ENCODE measurements at places on chromosomes 6 and 20. TPM values are rescaled to one million over a fixed set of nuclear protein-coding genes. Genes with fewer than 3 reads are reported as not detected.

MED23 gene
- 39.3 TPM for total RNA-seq

DNA sequence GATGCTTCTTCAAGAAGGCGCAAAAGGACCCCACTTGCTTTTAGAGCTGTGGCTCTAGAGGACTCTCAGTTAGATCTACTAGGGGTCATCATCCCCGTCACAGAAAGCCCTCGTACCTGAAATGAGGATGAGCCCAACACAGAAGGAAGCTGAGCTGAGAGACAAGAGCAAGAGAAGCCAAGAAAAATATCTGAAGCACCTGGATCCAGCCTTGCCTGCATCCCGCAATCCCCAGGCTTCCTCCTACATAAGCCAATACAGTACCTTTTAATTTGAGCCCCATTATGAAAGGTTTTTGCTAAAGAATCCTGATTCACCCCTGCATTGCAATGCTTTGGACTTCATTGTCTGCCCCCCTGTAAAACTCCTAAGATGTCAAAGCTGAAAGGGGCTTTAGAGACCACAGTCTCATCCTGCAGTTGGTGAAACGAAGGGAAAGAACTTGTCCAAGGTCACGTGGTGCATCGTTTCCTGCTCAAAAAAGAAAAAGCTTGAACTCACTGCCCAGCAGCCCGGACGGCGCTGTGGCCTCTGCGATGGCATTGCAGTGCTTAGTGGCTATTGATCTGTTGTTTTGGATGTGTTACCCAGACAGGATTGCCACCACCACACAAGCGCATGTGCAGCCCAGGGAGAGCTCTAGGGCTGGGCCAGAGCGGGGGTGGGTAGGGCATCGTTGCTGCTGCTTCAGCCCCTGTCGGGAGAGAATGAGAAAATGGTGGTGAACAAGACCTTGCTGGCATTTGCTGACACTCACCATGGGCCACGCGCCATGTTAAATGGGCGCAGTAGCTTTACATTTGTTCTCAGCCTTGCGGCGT lies 28.4 kb downstream of the AAR2 start:
- DNase-seq = no peak

DNA sequence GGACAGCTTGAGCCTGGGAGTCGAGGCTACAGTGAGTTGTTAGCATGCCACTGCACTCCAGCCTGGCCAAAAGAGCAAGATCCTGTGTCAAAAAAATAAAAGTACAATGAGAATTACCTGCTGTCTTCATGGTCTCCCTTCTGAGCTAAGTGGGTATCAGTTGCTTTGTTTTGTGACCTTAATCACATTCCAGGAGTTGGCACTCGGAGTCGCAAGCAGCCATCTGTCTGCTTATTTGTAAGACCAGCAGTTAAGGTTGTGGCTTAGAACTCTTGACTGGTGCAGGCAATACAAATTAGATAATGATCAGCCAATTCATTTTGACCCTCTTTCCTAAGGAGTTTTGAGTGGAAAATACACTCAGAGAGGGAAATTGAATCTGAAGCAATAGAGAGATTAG lies 114.0 kb downstream of the MYO6 start:
- no peak for DNase-seq

DNA sequence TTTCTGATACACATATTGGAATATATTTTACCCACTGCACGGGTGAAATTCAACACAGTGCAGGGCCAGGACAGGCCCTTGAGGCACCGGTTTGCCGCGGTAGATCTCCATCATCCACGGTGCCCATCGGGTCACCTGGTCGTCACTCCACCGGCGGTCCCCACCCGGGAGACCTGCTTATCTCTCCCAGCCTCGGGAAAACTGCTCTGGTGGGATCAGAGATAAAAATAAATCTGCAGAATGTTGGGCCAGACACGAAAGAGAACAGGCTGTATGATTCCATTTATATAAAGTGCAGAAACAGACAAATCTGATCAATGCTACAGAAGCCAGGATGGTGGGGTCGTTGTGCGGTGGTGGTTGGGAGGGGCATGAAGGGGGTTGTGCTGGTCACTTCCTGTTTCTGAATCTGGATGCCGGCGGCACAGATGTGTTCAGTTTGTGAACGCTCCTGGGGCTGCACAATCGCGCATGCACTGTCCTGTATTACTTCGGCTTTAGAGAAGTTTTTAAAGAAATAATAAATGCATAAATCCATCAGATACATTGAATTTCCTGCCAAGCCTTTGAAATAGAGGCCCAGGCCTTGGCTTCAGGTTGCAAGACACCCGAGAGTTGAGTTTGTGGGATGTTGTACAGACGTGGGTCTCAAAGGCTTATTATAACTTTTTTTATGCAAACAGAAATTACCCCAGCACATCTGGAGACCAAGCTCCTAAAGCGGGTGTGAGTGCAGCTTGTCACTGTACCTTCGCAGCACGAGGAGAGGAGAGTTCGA lies 54.3 kb downstream of the ANKRD60 start:
- DNase-seq = no peak

GRCh38 chr20:17036541-17036940 lies 190.3 kb upstream of the PCSK2 start:
- DNase-seq = no peak

GRCh38 chr6:107196152-107196551 lies 80.8 kb upstream of the BEND3 start:
- DNase-seq = no peak

- no peak for DNase-seq
Observed at GRCh38 chr6:106287215-106287614, 38.3 kb downstream of the ATG5 start.

GRCh38 chr20:58330249-58330648 lies 20.7 kb downstream of the RAB22A start:
- DNase-seq = no peak

GABRR1 gene
- total RNA-seq = not detected

ULBP3 gene
- 4.3 TPM for total RNA-seq

HSPA12B gene
- total RNA-seq = 11.5 TPM

DNA sequence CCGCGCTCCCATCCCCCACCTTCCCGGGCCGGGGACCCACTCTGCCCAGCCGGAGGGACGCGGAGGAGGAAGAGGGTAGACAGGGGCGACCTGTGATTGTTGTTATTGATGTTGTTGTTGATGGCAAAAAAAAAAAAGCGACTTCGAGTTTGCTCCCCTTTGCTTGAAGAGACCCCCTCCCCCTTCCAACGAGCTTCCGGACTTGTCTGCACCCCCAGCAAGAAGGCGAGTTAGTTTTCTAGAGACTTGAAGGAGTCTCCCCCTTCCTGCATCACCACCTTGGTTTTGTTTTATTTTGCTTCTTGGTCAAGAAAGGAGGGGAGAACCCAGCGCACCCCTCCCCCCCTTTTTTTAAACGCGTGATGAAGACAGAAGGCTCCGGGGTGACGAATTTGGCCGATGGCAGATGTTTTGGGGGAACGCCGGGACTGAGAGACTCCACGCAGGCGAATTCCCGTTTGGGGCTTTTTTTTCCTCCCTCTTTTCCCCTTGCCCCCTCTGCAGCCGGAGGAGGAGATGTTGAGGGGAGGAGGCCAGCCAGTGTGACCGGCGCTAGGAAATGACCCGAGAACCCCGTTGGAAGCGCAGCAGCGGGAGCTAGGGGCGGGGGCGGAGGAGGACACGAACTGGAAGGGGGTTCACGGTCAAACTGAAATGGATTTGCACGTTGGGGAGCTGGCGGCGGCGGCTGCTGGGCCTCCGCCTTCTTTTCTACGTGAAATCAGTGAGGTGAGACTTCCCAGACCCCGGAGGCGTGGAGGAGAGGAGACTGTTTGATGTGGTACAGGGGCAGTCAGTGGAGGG lies 2.8 kb downstream of the SOX4 start:
- DNase-seq = peak; percentile 27

MYMX gene
- not detected for total RNA-seq

DNA sequence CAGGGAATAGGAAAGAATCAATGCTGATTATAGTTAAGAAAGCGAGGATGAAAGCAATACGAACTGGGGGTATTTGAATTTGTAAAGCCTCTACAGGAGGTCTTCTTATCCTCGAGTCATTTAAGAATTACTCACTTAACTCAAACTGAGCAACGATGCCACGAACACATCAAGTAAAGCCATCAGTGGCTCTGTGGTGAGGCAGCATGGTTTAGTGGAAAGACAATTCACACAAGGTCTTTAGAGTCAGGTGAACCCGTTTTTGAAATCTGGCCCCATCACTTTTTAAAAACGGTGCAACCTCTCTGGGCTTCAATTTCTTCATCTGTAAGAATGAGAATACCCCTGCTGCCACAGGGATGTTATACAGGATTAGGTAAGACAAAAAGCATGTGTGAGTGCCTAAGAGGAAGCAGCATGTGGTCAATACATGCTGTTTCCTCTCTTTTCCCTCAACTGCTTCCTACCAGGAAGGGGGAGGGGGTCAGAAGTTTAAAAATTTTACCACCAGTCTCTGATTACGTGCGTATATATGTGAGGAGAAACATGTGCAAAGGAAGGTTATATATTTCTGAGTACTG lies 162.0 kb downstream of the BTBD9 start:
- no peak for DNase-seq

All from mesothelial cell of epicardium (in vitro differentiated cells).